Fibroblast of the aortic adventitia (primary cell): ENCODE measurements at places on chromosomes 2 and 18. TPM values are rescaled to one million over a fixed set of nuclear protein-coding genes. Genes with fewer than 3 reads are reported as not detected.

HOXD9 gene
- total RNA-seq, result not detected in 2 replicates

MEIS1 gene
- total RNA-seq, result 65.0 and 78.2 TPM in 2 replicates

GREB1L gene
- total RNA-seq, result 1.9 and 3.7 TPM in 2 replicates

KLF11 gene
- 6.3 and 17.2 TPM in 2 replicates for total RNA-seq

SLC9A4 gene
- not detected in 2 replicates for total RNA-seq

SPIRE1 gene
- 27.7 and 43.4 TPM in 2 replicates for total RNA-seq

GRCh38 chr2:157056200-157056676 is 201.3 kb upstream of the GALNT5 start:
- DNase-seq, result peak; percentile 71

DNA sequence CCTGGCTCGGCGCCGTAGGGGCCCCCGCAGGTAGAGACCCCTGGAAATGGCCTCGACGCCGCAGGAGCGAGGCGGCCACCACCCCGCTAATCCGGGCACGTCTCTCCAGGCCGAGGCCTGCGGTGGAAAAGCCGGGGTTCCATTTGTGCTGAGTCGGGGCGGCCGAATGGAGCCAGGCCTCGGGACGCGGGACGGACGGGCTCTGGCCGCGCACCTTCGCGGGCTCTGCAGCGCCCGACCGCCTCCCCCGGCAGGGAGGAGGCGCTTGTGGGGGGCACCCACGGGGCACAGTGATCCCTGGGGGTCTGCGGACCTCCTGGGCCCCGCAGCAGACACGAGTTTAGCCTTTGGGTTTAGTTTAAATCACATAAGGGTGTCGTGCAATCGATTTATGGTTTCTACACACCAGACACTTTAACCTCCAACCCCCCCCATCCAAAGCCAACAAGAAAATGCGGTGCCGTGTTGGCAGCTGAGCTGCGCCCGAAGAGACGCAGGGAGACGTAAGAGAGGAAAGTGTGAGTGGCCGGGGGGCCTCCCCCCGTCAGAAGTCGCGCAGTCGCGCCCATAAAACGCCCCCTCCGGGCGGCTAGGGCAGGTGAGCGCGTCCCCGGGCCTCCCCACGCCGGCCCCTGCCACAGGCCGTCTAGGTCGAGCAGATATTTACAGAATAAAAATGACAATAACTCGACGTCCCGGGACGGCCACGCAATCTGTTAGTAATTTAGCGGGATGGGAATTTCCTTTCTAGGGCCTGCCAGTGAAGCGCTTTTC is 1.0 kb upstream of the NFATC1 start:
- DNase-seq, result peak; percentile 73

DNA sequence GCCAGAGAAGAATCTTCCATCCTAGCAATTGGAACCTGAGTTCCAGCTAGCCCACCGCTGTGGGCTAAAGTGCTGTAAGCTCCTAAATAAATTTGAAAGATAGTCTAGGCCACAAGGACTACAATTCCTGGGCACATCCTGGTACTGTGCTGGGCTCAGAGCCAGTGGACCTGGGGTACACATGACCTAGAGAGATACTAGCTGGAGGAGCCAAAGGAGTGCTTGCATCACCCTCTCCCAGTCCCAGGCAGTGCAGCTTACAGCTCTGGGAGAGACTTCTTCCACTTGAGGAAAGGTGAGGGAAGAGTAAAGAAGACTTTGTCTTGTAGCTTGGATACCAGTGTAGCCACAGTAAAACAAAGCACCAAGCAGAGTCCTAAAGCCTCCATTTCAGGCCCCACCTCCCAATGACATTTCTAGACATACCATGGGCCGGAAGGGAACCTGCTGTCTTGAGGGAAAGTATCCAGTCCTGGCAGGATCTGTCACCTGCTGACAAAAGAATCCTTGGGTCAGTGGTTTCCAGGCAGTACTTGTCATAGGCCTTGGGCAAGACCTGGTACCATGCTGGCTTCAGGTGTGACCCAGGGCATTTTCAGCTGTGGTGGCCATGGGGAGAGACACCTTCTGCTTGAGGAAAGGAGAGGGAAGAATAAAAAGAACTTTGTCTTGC is 89.5 kb downstream of the TMEM185B start:
- peak; percentile 13 for DNase-seq

DNA sequence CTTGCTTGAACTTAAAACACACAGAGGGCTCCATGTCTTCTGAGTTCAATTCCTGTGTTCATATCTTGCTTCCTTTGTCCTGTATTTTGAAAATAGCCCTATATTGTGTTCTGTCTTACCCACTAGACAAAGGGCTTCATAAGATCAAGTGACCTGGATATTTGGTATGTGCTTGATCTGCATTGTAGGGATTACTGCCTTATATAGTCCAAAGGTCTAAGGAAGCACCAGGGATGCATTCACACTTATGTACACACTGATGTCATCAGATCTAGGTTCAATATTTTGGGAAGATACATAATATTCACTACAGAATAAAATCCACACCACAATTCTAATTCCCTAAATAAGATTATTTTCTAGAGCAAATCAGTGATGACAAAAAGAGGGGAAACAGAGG is 278.0 kb upstream of the KYNU start:
- DNase-seq, result no peak

DNA sequence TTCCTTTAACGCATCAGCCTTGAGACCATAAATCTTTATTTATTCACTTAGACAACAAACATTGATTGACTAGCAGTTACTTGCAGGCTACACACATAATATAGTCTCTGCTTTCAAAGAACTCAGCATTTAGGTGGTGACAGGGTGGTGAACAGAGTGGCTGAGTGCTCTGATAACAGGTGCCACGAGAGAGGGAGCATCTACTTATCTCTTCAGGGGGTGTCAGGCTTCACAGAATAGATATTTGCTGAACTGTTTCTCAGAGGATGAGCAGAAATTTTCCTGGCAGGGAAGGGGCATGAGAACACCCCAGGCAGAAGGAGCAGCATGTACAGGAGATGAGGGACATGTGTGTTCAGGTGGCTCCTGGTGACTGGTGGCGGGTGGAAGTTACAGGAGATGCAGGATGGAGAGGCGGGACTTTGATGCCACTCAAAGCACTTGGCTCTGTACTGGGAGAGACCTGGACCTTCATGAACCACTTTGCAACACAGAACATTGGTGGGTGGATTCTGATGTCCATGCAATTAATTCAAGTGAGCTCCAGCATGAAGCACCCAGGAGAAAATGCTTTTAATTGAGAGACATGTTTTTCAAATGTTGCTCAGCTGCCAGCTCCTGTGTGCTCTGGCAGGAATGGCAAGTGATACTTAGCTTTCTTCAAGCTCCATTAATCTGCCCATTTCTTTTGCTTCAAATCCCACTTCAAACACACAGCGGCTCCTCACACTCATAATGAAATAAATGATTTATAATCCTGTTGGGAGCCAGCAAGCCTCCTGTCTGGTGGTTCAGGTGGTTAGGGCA is 248.9 kb downstream of the MYCN start:
- no peak for DNase-seq

DNA sequence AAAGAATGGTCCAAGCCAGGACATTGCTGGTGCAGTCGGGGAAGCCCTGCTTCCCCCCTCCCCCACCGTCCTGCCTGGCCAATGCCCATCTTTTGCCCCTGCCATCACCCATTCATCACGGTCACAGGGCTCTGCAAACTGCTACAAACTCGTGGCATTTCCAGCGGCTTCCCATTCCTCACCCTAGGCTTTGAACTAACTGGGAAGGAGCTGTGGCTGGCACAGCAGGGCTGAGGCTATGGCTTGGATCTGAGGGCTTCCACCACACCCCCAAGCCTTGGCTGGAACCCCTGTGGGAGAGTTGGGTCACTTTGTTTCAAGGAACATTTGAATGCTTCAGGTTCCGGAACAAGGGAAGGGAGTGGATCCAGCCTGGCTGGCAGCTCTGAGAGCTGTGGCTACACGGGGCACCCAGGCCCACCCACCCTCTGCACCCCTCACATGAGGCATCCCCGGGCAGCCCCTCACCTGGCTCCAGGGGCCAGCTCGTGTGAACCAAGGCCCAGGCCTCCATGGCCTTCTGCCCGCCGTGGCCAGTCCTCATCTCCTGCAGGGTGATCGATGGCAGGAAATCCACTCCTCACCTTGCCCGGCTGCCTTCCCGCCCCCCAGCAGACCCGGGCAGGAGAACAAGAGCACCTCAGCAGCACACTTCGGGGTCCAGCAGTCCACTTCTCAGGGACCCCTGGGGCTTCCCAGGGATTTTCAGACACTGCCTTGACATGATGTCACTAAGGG is 58.8 kb upstream of the OTOS start:
- DNase-seq, result no peak

DNA sequence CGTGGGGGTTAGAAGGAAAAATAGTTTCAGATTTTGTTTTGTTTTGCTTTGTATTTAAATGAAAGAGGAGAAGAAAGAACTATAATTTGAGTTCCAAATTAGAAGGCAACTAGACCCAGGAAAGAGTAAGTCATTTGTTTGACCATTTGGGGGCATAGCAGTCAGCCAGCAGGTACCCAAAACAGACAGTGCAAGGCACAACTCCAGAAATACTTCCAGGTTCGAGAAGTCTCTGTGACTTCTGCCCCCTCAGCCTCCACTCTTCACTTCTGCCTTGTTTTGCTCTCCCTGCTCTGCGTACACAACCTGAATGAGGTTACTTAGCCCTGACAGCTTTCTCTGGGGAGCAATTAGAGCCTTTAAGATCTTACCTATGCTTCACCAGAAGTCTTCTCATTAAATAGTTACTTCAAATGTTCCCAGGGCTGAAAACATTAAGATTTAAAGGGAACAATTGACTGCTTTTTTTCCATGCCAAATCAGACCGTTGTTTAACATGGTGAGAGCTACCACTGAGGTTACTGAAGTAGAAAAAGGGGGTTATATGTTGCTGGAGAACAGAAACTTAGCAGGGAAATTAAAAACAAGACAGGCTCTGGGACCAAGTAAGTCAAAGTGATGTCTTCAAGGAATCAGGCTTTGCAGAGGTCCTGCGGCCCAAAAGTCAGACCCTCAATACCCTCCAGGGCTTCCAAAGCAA is 216.9 kb downstream of the BCL11A start:
- no peak for DNase-seq

DNA sequence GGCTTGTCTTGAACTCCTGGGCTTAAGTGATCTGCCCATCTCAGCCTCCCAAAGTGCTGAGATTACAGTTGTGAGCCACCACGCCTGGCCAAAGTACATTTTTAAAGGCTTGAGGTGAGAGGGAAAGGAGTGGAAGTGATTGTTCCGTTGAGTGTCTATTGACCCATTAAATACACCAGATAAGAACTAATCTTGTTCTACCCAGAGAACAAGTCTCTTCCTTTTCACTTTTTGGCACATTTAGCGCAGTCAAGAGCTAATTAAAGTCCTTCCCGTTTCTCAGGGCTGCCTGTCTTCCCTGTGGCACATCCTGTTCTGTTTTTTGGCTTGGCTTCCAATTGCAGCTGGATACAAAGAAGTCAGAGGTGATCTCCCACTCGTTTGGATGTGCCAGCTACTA is 172.3 kb downstream of the ALPK2 start:
- no peak for DNase-seq

- no peak for DNase-seq
Observed at GRCh38 chr2:44462934-44463849, 101.4 kb downstream of the CAMKMT start.

DNA sequence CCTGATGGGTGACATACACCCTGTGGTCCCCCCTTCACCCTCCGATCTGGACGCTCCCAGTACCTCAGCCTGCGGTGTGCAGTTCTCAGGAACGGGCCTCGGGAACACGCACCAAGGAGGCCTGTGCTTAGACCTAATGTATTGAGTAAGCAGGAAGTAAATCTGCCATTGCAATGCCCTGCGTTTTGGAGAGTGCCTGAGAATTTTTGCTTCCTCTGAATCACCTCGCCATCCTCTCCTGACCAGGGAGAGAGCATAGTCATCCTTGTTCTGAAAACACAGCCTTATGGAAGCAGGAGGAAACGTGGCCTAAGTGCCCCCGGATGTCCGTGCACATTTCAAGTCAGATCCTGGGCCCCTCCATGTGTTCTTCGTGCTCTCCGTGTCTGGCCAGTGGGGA is 272.2 kb downstream of the NDUFA10 start:
- DNase-seq, result no peak

- no peak for DNase-seq
Observed at GRCh38 chr2:22882643-22883042, 502.3 kb upstream of the KLHL29 start.

GRCh38 chr2:224612578-224612977 is 27.4 kb upstream of the CUL3 start:
- DNase-seq, result no peak

- no peak for DNase-seq
Observed at GRCh38 chr2:30235859-30236535, 4.7 kb downstream of the LBH start.

DNA sequence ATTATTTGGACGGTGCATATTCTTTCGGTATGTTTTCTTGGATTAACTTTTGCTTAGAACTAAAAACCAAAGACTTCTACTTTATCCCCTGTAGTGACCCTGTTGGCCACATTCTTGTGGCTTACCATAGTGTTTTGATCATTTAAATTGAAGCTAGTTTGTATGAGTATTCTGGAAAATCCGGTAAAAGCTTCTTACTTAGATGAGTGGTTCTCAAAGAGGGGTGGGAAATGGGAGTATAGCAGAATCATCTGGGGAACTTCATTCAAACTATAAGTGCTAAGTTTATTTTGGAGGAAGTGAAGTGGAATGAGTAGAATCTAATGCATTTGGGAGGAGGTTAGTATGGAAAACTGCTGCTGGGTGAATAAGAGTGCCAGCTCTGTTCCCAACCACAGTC is 3.8 kb downstream of the PPP1CB start:
- DNase-seq, result peak; percentile 40

DNA sequence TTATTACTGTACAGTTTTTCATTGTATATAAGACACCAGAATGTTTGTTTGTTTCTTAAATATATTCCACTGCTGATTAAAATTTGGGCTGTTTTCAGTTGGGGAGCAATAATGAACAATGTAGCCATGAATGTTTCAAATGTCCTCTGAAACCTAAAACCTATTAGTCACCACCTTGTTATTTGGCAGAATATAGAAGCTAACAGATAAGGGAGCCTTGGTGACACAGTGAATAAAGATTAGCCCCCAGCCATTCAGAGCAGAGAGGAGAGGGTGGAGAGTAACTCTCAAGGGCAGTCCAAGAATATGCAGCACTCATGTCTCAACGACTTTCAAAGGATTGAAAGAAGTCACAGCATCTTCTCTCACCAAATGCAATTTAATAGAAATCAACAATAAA is 43.1 kb upstream of the ATP8B1 start:
- DNase-seq, result peak; percentile 93

DNA sequence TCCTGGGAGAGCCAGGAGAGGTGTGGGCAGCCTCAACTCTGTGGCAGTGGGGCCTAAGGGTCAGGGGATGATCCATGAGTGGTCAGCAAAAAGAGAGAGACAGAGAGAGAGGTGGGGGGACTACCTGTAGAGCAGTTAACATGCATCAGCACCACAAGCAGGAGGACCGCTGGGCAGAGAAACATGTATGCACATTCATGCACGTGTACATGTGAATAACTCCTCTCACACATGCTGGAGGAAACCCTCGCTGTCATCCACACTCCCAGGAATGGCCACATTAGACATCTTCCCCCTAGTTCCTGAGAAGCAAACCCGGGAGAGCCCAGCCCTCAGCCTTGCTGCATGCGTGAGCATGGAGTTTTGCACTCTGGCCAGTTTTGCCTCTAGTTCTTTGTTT is 166.1 kb downstream of the SMAD7 start:
- DNase-seq, result no peak
